ENCODE measurements at places on chromosomes 5 and 9.

- no peak for DNase-seq
These were observed 2.5 kb downstream of the BARHL1 start for GRCh38 chr9:132584601-132585560.

- DNase-seq = no peak
These were observed 438.6 kb upstream of the MPDZ start for GRCh38 chr9:13718086-13718485.

DNA sequence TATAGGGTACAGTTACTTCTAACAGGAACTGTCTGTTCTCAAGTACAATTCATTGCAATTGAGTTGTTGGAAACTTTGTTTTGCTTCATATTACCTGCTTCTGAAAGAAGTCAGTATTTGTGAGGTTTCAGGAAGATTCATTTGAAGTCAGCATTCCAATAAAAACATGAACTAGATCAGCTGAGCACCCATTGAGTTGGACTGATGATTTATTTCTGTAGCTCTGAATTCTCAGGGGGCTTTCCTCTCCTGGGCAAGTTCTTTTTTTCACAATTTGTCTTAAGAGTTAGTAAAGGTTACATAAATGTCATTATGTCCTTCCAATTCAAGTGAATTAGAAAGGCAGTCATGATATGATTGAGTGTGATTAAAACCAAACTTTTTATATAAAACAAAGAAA is 16.2 kb upstream of the KIF2A start:
- DNase-seq = no peak

DNA sequence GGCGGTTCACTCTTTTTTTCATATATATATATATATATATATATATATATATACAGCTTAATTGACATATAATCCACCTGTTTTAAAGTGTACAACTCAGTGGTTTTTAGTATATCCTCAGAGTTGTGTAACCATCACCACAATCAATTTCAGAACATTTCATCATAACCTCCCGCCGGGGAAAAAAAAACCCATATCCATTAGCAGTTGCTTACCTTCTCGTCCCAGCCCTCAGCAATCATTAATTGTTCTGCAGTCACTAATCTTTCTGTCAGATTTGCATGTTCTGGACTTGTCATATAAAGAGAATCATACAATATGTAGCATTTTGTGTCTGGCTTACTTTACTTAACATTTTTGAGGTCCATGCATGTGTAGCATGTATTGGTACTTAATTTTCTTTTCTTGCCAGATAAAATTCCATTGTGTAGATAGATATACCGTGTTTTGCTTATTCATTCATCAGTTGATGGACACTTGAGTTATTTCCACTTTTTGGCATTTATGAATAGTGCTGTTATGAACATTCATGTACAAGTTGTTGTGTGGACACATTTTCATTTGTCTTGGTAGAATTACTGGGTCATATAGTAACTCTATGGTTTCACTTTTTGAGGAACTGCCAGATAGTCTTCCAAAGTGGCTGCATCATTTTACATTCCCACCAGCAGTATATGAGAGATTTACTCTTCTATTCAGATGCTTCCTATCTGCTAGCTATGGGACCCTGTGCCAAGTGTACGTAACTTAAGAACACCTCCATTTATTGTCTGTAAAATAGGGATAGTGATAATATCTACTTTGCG is 3.5 kb upstream of the RNF145 start:
- no peak for DNase-seq

GRCh38 chr9:114442022-114442421 is 54.2 kb upstream of the AKNA start:
- DNase-seq = no peak

DNA sequence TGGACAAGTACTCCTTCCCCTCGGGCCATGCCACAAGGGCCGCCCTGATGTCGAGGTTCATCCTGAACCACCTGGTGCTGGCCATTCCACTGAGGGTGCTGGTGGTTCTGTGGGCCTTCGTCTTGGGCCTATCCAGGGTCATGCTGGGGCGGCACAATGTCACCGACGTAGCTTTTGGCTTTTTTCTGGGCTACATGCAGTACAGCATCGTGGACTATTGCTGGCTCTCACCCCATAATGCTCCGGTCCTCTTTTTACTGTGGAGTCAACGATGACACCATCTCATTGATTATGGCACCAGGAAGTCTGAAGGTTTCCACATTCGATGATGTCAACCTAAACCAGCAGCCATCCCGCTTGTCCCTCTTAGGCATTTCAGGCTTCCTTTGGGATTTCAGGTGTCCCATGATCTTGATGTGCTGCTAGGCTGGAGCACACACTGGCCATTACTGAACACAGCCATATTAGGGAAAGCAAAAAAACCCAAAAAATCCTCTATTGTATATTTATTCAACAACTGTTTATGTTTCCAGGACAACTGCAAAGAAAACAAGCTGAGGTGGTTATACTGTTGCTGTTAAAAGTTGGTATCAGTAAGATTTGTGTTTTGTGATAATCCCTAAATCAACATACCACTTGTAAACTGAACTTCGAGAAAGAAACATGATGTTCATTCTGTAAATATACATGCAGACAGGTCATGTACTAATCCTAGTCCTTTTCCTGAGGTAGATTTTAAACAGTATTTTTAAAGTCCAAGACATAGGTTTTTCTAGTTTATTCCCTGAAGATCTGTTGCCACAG is 1.1 kb downstream of the PLPP6 start:
- no peak for DNase-seq

DNA sequence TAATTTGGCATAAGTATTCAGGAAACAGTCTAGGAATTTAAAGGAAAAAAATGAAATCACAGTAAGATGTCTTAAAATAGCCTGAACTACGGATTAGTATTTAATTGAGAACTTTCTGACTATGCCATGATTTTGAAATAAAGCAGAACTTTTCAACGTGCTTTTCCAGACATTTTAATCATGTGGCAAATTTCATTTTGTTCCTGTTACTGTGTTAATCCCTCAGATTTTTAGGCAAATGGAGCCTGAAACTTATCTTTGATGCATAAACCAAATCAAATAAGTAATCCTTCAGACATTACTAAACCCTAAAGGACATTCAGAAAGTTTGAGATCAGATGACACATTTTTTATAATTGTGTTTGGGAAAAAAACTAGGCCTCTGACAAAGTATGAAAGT is 75.7 kb downstream of the FBN2 start:
- no peak for DNase-seq

DNA sequence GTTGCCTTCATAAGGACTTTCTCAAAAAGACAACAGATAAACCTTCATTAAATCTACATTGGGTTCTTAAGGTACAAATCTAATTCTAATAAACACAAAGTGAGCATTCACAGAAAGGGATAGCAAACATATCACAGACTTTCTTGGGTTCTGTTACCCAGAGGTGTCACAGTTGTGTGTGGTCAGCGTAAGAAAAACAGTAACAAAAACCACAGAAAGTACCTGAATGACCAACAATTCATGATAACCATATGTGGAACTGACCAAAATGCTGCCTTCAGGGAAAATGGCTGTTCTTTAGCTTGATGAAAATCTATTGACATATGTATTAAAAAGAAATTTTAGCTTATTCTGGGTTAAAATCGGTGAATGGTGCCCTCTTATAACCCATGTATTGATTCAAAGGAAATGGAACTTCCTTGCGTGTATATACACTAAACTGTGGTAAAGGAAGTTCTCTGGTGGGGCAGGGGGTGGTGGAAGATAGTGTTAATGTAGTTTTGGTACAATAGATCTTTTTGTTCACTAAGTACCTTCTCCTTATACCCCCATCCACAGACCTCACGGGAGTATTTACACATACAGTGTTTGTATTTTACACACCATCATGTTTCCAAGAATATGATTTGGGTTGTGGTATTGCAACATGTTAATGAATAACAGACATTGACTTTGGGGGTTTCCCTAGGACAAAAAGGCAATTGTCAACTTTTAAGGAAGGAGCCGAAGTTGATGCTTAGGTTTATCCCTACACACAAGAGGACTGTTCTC is 152.5 kb downstream of the APBA1 start:
- no peak for DNase-seq

DNA sequence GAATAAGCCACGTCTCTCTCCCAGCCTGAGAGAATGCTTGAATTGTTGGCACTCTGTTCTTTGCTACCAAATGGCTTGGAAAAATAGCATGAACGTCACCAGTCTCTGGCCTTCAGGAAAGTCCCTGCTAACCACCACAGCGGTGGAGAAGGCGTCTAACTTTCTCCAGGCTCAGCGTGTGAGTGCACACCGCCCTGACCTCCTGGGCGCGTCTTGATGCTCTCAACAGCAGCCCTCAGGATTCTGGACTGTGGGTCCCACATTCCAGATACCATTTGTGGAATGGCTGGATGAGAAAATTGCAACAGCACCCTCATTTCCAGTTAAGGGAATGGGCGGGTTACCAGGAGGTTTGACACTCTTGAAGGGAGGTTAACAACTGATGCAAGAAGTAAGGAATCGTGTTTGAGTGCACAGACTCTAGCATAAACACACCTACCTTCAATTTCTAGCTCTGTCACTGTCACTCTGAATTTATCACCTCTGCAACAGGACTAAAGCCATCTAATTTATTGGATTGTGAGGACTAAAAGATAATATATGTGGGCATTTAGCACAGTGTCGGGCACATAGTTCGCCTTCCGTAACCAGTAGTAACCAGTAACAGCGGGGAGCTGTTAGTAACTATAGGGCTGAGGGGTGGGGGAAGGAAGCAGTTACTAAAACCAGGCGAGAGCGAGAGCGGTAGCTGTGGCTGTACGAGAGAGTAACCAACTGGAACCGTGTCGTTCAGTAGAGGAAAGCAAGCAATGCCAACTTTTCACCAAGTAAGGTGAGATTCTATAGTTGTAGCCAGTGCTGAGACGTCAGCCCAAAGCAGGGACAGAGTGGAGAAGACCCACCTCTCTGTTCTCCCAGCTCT is 807 bp upstream of the PLGRKT start:
- no peak for DNase-seq

DNA sequence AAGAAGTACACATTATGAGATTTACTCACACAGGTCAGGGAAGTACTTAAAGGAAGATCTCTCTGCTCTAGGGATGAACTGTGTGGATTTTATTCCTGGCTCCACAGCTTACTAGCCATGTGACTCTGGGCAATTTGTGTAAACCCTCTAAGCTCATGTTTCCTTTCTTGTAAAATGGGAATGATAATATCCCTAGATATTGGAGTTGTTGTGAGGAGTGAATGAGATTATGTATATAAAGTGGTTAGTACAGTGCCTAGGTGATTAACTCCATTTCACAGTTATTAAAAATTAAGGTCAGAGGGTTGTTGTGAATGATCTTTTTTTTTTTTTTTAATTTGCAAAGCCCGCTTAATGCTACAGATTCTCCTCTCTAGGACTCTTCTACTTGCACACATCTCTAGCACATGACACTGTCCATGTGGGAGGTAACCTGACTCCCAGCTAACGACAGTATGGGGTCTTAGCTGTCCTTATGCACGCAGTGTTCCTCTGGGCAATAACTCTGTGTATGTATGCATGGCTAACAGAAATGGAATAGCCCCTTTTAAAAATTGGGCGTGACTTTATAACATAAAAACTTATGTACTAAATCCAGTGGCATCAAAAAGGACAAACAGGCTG is 23.9 kb upstream of the MYOT start:
- DNase-seq = no peak

DNA sequence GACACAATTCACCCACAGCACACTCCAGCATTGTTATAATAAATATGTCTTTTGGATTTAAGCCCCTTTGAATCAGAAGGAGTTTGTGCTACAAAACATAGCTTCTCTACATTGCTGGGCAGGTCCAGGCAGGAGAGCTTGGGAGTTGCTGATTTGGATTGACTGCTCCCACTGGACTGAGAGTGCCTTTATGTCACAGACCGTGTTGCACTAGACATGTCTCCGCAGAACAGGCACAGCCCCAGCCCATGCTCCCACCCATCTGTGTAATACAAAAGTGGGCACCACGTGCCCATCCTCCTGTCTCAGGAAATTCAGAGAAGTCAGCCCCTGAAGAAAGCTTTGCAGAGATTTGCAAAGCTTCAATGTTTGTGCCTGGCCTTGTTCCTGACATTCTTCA is 117.1 kb downstream of the MED10 start:
- no peak for DNase-seq

GRCh38 chr9:93648836-93649235 is 72.5 kb downstream of the PHF2 start:
- DNase-seq = no peak

DNA sequence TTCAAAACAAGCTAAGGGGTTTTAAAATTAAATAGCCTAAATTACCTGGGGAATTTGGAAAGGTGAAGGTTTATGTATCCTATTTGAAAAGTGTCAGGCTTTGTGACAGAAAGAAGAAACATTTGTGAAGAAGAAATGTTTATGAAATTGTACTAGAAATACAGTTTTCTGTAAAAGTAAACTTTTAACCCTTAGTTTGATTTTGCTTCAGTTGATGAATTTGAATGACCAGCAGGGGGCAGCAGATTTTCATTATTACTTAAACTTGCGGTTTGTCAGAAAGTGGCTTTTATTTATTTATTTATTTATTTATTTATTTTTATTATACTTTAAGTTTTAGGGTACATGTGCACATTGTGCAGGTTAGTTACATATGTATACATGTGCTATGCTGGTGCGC is 58.1 kb downstream of the NNT start:
- peak; percentile 29 for DNase-seq

- DNase-seq = no peak
These were observed 42.1 kb upstream of the ZNF622 start for GRCh38 chr5:16507716-16508115.

GRCh38 chr5:61052882-61053281 is 107.9 kb downstream of the NDUFAF2 start:
- DNase-seq = peak; percentile 34

DNA sequence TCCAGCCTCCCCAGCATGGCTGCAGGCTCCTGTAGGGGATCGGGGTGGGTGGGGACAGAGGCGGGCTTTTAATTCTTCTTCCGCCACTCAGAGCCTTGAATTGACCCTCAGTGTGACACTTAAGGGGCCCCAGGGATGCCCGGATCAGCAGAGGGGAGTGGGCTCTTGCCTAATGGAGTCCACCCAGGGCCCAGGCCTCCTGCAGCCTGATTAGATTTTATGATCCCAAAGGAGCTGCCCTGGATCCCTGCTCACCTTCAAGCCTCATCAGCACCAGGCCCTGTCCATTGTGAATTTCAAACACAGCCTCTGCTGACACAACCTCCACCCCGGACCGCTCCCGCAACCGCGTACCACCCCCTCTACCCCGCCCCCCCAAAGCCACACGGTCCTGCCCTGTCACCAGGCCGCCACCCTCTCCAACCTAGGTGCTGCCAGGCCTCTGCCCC is 214.1 kb upstream of the IER5L start:
- DNase-seq = no peak

- DNase-seq = no peak
These were observed 63.1 kb downstream of the SLC12A2 start for GRCh38 chr5:128146671-128147070.

DNA sequence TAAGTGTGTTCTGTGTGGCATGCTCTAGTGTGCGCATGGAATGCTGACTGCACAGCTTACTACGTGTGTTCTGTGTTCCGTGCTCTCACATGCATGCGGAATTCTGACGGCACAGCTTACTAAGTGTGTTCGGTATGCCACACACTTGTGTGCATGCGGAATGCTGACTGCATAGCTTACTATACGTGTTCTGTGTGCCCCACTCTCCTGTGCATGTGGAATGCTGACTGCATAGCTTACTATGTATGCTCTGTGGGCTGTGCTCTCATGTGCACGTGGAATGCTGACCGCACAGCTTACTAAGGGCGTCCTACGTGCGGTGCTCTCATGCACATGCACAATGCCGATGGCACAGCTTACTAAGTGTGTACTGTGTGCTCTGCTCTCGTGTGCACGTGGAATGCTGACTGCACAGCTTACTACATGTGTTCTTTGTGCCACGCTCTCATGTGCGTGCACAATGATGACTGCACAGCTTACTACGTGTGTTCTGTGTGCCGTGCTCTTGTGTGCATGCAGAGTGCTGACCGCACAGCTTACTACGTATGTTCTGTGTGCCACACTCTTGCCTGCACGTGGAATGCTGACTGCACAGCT is 548.9 kb downstream of the IRX1 start:
- DNase-seq = no peak
